ENCODE measurements at places on chromosomes 2 and 18.
A peak's percentile ranks its signal among the peaks of the same experiment; 100 is the strongest.

- no peak for DNase-seq
These were observed 655.9 kb downstream of the GALR1 start for GRCh38 chr18:77905449-77906055.

DNA sequence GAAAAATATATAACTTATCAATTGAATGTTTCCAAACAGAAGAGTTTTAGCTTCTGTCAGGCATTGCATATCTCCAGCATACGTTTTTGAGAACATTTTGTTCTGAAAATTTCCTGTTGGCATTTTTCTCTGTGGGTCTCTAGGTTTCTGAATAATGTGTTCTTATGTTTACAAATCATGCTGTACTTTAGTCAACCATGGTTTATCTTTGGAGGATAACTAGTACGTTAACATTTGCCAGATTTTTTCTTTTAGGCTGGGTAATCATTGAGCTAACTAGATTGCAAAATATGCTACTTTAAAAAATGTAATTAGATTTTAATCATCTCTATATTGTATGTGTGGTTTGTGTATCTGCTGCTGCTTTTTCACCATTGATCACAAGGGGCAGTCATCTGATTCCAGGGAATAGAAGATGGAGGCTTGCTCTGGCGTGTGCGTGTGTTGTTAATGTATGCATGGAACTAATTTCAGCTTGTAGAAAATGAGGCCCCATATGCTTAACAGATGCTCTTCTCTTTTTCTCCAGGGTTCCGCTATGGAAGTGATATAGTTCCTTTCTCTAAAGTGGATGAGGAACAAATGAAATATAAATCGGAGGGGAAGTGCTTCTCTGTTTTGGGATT, 21.3 kb downstream of the XRCC5 start:
- DNase-seq, result no peak

GRCh38 chr18:9321736-9322135, 12.8 kb upstream of the TWSG1 start:
- no peak for DNase-seq

DNA sequence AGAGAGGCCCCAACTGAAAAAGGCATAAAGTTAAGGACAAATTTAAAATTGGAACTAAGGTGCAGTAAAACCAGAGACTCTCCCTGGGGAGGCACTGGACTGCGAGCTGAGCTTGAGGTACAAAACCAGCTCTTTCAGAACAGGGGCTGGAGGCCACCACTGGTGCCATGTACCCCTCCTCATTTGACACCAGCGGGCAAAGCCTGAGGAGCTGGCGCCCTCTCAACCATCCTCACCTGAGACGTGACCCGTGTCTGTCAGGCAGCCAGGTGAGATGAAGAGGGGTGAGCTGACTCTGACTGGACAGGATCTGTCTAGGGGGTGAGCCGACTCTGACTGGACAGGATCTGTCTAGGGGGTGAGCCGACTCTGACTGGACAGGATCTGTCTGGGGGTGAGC, 68.5 kb downstream of the TMEM18 start:
- DNase-seq, result no peak

GRCh38 chr2:235950473-235950809, 217.7 kb downstream of the GBX2 start:
- DNase-seq, result no peak

DNA sequence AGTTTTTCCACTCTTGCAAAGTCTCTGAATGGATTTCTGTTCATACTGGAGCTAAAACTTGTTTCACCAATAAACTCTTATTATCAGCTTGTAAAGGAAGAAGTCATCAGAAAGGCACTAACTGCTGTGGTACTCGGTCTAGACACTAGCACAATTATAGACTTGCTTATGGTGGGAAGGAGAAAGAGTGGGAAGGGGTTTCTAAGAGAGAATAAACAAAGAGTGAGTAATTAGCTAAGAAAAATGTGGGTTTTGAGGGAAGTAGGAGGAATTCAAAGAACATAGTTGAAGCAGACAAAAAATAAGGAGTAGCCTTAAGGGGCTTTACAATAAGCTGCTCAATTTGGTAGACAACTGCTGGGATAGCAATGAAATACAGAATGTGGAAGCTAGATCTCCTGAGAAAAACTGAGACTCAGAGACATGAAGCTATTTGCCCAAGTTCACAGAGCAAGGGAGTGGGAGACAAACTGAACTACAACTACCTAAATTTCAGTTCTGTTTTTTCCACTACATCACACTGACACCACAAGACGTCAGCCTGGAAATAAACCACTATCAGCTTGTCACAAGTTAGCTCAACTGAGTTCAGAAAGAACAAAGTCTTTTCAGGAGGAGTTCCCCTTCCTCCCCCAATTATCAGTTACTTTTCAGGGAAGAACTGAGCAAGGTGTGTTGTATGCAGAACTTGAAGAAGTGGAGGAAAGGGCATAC, 59.7 kb downstream of the MAP4K3 start:
- no peak for DNase-seq

DNA sequence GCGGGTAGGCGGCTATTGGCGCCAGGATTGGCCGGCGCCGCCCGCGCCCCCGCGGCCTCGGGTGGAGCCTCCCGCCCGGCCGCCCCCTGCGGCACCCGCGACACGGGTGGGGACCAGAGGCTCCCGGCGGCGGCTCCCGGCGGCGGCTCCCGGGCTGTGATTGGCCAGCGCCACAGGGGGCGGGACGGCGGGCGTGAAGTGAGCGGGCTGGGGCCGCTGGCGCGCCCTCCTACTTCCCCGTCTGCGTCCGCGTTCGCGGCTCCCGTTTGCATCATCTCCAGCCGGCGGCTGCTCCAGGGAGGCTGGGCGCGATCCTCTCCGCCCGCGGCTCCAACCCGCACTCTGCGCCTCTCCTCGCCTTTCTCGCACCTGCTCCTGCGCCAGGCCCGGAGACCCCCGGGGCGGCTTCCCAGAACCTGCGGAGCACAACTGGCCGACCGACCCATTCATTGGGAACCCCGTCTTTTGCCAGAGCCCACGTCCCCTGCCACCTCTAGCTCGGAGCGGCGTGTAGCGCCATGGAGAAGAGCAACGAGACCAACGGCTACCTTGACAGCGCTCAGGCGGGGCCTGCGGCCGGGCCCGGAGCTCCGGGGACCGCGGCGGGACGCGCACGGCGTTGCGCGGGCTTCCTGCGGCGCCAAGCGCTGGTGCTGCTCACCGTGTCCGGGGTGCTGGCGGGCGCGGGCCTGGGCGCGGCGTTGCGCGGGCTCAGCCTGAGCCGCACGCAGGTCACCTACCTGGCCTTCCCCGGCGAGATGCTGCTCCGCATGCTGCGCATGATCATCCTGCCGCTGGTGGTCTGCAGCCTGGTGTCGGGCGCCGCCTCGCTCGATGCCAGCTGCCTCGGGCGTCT, at the start of gene SLC1A4:
SLC1A4 (plus strand) TSS at position 274 of the 856 bp plus-strand sequence; CDS start at position 519, 245 bp downstream.
- peak; percentile 98 for DNase-seq

- DNase-seq, result peak; percentile 38
These were observed 92.8 kb upstream of the BARD1 start for GRCh38 chr2:214902286-214902685.

GRCh38 chr2:72116081-72116533, 31.6 kb downstream of the CYP26B1 start:
- DNase-seq, result no peak

DNA sequence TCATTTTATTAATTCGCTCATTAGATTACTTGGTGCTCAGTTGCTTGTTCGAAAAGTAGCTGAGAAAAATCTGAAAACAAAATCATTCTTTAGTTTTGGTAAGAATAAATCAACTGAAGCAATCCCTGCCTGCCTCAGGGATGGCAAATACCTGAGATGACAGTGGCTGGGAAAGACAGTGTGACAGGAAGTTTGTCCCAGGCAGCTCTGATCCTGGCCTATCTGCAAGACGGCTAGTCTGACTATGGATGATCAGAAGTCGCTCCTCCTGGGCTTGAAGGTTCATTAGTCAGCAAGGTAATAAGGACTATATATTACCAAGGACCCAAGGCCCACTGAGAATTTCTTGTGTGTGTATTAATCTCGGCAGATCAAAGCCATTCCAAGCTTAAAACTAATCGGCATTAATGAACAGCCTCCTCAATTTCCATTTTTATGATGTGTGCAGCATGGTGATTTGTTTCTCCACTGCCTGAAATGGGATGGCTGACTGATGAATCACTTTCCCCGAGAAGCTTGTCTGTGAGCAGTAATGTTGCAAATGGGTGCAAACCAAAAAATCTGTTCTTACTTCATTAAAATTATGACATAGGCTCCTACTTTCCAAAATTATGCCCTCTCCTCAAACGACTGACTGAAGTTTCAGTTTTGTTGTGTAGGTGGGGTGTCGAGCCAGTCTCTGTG, 199.9 kb downstream of the ACTR3 start:
- no peak for DNase-seq

DNA sequence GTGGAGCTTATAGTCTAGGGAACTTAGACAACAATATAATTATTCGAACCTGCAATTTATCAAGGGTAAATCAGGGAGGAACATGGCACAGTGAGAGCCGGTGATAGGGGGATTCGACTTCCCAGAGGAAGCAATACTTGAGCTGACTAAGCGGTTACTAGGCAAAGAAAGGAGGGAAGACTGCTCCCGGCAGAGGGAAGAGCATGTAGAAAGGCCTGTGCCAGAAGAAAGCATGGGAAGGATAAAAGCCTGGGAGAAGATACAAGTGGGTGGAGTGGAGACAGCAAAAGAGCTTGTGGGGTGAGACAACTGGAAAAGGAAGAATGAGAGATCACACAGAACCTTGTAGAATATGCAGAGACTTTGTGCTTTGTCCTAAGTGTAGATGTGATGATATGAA, 93.3 kb downstream of the MARCHF4 start:
- no peak for DNase-seq

- no peak for DNase-seq
These were observed 54.7 kb upstream of the B3GNT2 start for GRCh38 chr2:62141142-62141740.

DNA sequence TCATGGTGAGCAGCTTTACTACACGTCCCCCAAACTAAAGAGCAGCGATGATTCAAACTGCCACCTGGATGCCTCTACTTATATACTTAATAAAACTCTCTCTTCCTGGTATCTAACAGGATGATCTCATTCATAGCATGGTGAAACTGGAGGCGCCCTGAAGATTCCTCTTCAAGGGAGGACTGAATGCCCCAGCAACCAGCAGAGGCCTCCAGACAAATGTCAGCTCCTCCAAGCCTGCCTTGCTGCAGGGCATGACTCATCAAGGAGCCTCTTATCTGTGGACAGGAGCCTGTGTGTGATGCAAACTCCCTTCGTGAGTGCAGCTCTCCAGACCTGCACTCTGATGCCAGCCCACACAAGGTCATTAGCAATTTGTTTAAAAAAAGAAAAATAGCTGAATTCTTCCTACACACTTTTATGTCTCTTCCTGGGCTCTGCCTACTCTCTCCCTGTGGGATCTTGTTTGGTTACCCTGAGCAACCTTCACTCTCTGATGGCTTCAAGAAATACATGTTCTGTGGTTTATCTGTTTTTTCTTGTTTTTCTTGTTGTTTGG, 30.2 kb downstream of the LONRF2 start:
- DNase-seq, result no peak

- DNase-seq, result peak; percentile 90
These were observed 307 bp downstream of the CDH2 start for GRCh38 chr18:28176698-28176947.

DNA sequence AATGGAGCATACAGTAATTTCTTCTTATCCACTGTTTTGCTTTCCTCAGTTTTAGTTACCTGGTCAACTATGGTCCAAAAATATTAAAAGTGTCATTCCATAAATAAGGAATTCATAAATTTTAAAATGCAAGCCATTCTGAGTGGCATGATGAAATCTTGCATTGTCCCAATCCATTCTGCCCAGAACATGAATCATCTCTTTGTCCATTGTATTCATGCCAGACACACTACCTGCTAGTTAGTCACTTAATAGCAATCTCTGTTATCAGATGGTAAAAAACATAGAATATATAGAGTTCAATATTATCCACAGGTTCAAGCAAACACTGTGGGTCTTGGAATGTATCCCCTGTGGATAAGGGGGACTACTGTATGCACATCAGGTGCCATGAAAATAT, 872.2 kb upstream of the NXPH2 start:
- no peak for DNase-seq

DNA sequence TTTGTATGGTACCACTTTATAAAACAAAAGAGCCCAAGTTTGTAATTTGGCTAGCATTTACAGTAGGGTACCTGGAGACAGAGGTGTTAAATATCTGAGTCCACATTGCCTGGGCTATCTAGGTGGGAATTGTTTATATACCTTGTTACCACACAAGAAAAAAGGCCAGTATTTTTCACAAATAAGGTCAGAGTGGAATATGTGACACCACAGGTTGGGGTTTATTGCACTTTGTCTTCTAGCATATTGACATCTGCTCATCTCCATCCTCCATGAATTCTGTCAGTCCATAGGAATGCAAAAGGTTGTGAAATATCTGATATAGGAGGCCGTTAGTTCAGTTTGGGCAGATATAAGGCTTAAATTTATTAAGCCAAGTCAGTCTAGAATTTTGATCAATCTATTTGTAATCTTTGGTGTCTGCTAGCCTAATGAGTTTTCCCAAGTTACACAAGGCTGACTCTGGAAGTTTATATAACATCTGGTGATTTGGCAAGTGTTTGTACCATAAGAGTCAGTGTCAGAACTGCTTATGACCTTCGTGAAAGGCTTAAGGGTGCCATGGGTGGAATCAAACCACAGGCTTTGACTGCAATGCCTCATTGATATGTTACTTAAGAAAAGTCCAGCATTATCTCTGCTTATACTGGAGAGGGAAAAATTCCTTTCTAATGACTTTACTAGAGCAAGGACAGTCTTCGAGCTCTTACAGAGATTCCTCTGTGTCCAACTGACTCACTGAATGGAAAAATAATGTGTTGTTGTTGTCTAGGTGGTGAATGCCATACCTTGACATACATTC, 11.3 kb upstream of the DPP4 start:
- DNase-seq, result no peak
